ENCODE measurements at places on chromosomes 2 and 18. TPM values are rescaled to one million over a fixed set of nuclear protein-coding genes. Genes with fewer than 3 reads are reported as not detected.

CTAGE1 gene
- total RNA-seq: not detected

SGPP2 gene
- 66.0 TPM for total RNA-seq

MTIF2 gene
- 13.8 TPM for total RNA-seq

ANKRD30B gene
- not detected for total RNA-seq

CROCC2 gene
- not detected for total RNA-seq

RNMT gene
- total RNA-seq: 14.2 TPM

PLA2R1 gene
- 10.0 TPM for total RNA-seq

CLEC4F gene
- total RNA-seq: not detected

GALNT13 gene
- total RNA-seq: 0.38 TPM

SIX3 gene
- not detected for total RNA-seq

B3GNT7 gene
- total RNA-seq: 8.1 TPM

AMER3 gene
- not detected for total RNA-seq

IL36B gene
- 1.5 TPM for total RNA-seq

ATP8B1 gene
- total RNA-seq: 39.1 TPM

MERTK gene
- total RNA-seq: 1.7 TPM

CRYBA2 gene
- not detected for total RNA-seq

CNTNAP5 gene
- not detected for total RNA-seq

CDK15 gene
- total RNA-seq: 6.1 TPM

KCNG3 gene
- total RNA-seq: 0.35 TPM

ABCG5 gene
- not detected for total RNA-seq

CLIP4 gene
- total RNA-seq: 39.7 TPM

ALKAL2 gene
- not detected for total RNA-seq

DSEL gene
- total RNA-seq: 2.2 TPM

FEV gene
- not detected for total RNA-seq

SLC11A1 gene
- total RNA-seq: 9.8 TPM

E2F6 gene
- total RNA-seq: 10.4 TPM

IL1R2 gene
- 61.7 TPM for total RNA-seq

PLGLB1 gene
- total RNA-seq: 0.83 TPM

IL18R1 gene
- 1.3 TPM for total RNA-seq

GPR45 gene
- total RNA-seq: not detected

CFC1 gene
- not detected for total RNA-seq

SLC16A14 gene
- total RNA-seq: 4.7 TPM

GKN1 gene
- not detected for total RNA-seq

SAG gene
- not detected for total RNA-seq

LANCL1 gene
- 15.4 TPM for total RNA-seq

CHAC2 gene
- 10.9 TPM for total RNA-seq

FKBP7 gene
- total RNA-seq: 1.8 TPM

PAX3 gene
- not detected for total RNA-seq

TRIM43 gene
- total RNA-seq: not detected

LYPD6B gene
- 6.6 TPM for total RNA-seq

LRRC30 gene
- total RNA-seq: not detected

ANKRD30BL gene
- not detected for total RNA-seq

SLC23A3 gene
- total RNA-seq: 1.7 TPM

NR4A2 gene
- 1.1 TPM for total RNA-seq

MYL12A gene
- 284 TPM for total RNA-seq
